OCI-LY7 (cell line): ENCODE measurements at places on chromosomes 1 and 21. TPM values are rescaled to one million over a fixed set of nuclear protein-coding genes. Genes with fewer than 3 reads are reported as not detected.
A peak's percentile ranks its signal among the peaks of the same experiment; 100 is the strongest.

GRCh38 chr1:26127235-26128163, 15.9 kb downstream of the PDIK1L start:
- DNase-seq, result no peak

- DNase-seq, result peak; percentile 65
Observed at GRCh38 chr1:62530516-62531154, 66.7 kb upstream of the ANGPTL3 start.

Gene ETNK2
- 1.9 and 2.4 TPM in 2 replicates for total RNA-seq

- peak; percentile 72 for DNase-seq
Observed at GRCh38 chr1:203361945-203362719, 11.2 kb upstream of the FMOD start.

- DNase-seq, result no peak
Observed at GRCh38 chr1:154258784-154259183, 13.6 kb upstream of the HAX1 start.

- DNase-seq, result no peak
Observed at GRCh38 chr1:96445302-96445701, 276.3 kb upstream of the PTBP2 start.

DNA sequence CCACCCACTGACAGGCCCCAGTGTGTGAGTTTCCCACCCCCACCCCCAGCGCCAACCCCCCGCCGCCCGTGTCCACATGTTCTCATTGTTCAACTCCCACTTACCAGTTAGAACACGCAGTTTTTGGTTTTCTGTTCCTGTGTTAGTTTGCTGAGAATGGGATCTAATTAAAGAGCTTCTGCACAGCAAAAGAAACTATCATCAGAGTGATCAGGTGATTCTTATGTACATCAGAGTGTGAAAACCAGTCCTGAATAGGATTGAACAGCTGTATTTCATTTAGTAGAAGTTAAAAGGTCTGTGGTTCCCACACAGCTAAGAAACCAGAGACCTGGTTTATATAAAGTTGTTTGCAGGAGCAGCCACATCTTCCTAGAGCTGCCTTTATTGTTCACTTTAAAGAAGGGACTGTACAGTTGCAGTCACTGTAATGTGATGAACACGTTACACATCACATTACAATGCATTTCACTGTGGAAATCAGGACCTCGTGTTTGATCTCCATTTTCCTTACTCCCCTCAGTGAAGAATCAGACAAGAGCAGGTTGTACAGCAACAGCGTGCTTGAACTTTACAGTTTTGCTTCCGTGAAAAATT, 1.2 kb downstream of the GBP6 start:
- no peak for DNase-seq

- no peak for DNase-seq
Observed at GRCh38 chr21:36430841-36431240, 45.6 kb downstream of the CHAF1B start.

DNA sequence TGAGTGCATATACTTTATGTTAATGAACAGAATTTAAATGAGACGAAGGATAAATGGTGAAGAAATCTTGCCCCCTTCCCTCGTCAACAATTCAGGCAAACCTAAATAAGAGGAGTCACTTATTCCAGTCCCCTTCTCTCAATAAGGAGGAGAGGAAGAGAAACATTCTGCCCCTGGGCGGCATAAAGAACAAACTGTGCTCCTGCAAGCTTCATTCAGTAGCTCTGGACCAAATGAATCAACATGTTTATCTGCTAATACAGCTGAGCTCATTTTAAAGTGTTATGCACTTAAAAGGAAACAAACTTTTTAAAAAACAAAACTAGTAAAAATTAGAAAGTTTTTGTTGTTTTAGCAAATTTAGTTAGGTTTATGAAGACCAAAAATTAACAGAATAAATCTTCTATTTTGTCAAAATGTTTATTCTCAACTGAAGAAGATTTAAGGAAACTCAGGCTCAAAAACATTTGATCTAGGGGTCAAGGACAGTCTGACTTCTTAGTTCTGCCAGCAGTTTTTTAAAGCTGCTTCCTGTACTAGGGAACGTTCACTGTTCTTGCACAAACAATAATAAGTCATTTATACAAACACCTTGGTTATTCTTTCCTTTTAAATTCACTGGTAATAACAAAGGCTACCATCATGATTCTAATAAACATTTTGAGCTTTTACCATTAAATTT, 58.3 kb downstream of the AKT3 start:
- DNase-seq, result no peak

DNA sequence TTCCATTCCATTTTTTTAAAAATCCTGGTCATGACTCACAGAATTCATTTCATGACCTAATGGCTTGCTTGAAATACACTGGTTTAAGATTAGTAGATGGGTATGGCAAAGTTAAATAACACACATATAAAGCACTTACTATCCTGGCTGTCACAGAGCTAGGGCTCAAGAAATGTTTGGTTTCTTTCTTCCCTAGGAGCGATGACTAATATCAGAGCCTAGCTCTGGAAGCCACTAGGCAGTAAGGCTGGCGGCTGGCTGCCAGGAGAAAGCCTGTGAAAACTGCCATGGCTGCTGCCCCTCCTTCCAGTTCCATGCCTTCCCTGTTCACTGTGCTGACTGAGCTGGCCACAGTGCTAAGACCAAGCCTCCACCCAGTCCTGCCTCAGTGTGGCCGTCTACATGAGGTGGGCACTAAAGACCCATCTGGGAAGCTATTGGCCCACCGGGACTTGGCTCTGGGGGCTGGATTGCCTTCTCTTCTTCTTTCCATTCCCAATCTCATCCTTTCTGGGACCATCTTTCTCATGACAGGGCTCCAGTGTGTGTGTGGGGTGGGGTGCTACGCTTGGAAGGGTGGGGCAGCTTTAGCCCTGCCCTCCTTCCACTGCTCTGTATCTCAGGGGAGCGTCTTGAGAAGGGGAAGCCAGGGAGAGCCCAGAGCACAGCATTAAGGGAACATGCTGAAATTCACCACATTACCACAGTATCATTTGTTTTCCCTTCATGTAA, 10.8 kb upstream of the ASCL5 start:
- DNase-seq, result no peak

Gene SPATA17
- total RNA-seq, result 0.59 TPM in 1 of 2 replicates, not detected in the other

DNA sequence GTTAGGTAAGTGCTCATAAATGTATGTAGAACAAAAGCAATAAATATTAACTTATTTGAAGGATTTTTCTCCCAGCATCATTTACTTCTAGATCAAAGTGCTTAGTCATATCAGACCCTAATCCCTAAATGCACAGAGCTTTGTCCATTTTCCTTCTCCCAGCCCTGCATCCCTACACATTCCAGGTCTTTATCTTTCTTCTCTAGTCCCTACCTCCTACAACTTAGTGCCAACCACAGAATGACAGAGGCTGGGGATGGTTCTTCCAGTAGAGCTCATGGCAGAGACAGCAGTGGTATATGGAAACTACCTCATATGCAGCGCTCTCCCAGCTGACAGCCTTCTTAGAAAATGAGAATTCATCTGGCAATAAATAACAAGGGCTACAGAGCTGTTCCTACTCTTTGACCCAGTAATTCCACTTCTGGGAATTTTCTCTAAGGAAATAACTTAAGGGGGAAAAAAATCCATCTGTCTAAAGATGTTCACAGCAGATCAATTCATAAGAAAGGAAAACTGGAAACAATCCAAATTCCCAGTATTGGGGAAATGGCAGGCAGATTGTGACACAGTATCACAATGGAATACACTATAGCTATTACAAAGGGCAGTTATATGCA, 62.9 kb upstream of the ROR1 start:
- no peak for DNase-seq
